Caco-2 (cell line): ENCODE measurements at places on chromosomes 3 and 15. TPM values are rescaled to one million over a fixed set of nuclear protein-coding genes. Genes with fewer than 3 reads are reported as not detected.
A peak's percentile ranks its signal among the peaks of the same experiment; 100 is the strongest.

DNA sequence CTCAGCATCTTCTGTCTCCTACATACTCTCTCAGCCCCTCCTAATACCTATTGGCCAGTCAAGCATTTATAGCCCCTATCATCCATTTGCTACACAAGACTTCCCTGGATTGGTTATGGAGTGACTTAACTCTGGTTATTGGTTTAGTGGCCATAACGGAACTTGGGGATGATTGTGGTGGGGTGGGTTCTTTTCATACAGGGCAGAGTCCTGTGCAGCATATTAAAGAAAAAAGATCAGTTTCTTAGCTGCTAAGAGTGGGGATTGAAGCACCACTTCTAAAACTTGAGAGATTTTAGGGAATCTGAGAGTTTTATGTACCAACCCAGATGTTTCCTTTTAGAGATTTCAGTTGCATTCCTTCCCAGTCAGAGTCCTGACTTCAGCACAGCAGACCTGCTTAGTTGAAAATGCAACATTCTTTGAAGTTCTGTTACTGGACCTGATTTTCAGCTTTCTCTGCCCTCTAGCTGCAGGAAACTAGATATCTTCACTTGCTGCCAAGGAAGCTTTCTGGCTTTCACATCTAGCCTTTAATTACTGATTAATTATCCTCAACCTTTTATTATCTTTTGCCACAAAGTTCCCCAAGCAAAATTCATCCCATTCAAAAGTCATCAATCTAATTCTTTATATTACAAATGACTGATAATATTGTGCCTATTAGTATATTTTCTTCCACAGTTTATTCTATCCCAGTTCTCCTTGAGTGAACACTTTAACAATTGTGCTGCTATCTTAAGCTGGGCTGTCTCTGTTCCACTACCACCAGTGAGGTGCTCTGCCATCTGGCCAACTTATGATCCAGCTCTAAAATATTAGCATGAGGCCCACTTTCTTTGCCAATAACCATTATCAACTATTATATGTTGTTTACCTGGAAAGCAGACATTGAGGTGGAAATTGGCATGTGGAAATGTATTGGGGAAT lies 906.0 kb upstream of the ALCAM start:
- DNase-seq = peak; percentile 3

DNA sequence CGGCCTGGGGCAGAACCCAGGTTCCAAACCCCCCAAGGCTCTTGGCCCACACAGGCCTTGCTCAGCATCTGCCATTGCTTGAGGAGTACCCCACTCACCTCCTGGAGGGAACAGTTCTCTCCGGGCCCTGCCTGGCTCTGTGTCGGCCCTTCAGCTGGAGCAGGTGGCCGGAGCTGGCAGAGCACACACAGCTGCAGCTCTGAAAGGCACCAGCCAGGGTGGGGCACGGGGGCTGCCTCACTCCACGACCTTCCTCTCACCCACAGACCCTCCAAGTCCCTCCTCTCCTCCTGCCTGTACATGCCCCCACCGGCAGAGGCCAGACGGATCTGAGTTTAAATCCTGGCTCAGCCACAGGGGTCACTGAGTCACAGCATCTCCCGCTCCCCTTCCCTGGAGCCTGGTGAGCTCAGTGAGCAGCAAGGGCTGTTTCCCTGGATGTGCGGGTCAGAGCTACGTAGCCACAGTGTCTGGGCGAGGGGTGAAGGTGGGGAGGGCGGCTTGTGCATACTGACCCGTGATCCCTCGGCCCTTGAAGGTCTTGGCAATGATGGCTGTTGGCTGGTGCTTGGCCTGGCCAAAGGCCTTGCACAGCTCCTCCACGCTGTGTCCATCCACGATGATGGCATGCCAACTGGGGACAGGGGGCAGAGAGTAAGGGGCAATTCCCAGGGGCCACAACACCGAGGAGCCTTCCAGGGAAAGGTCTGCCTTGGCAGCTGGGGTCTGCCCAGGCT lies 23.0 kb downstream of the TKT start:
- DNase-seq = no peak

DNA sequence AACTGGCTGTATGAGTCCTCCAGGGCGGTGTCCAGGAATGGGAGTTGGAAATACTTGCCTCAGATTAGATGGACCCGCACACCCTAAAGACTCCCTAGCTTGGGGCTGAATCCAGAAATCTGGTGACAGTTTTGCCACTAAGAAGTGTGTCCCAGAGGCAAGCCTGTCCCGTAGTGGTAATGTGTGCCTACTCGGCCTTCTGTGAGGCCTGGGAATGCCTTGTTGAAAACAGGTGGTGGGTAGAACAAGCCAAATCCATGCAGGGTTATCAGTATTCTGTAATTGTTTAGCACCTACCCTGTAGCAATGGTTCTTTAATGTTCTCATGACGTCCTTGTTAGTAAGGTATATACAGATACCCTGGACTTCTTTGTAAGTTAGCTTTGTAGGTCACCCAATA lies 1.6 kb downstream of the C3orf52 start:
- no peak for DNase-seq

- no peak for DNase-seq
Measured at GRCh38 chr3:136893848-136894443, 31.9 kb downstream of the NCK1 start.

- DNase-seq = no peak
Measured at GRCh38 chr3:22170370-22170769, 419.4 kb upstream of the ZNF385D start.

GRCh38 chr15:43429687-43430086 lies 58.8 kb downstream of the TUBGCP4 start:
- no peak for DNase-seq

GRCh38 chr3:129651435-129652202 lies 45.1 kb upstream of the PLXND1 start:
- no peak for DNase-seq

DNA sequence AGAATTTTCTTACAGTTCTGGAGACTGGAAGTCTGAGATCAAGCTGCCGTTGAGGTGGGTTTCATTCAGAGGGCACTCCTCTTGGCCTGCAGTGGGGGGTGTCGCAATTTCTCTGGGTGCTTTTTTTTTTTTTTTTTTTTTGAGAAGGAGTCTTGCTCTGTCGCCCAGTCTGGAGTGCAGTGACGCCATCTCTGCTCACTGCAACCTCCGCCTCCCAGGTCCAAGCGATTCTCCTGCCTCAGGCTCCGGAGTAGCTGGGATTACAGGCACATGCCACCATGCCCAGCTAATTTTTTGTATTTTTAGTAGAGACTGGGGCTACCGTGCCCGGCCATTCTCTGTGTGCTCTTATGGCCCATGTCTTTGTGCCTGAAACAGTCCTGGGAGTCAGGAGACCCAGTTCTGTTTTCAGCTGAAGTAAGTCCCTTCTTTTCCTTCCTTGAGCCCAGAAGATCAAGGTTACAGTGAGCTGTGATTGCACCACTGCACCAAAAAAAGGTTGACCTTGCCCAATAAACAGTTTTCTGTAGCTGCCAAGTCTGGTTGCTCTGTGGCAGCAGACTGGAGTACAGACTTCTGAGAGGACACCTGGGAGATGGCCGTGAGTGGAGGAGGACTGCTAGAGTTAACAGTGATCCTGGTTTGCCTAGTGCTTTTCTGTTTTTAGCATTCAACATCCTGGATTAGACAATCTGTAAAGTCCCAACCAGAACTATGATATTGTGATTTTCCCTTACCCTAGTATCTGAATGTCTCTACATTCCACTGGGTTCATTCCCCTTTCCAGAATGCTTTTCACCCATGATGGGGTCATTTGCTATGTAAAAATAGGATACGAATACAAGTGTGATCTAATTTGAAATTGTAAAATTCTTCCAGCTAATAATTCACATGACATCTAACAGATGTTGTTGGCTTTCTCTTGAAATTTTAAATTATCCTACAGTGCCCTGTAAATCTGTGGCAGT lies 76.6 kb upstream of the RNF7 start:
- no peak for DNase-seq

- DNase-seq = no peak
Measured at GRCh38 chr3:195003006-195003892, 267.7 kb downstream of the XXYLT1 start.

DNA sequence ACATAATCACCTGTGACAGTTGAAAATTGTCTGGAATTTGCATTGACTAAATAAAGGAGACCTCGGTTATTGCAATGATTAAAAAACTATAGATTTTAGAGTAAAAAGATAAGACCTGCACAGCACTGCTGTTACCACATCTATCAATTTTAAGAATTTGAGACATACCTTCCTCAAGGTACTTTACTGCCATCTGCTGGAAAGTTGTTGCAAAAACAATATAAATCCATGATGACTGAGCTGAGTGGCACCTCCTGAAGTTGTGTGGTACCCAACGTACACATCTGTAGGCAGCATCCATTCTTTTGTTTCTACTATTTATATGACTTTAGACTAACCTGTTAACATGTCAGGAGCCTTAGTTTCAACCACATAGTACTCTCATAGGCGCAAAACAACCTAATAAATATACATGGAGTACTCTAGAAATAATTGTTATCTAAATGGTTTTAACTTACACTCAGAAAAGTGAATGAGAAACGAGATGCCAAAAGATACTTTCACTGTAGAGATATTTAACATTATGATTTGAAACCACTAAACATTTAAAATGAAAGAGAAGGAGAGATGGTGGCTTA lies 106.7 kb downstream of the GHSR start:
- no peak for DNase-seq

DNA sequence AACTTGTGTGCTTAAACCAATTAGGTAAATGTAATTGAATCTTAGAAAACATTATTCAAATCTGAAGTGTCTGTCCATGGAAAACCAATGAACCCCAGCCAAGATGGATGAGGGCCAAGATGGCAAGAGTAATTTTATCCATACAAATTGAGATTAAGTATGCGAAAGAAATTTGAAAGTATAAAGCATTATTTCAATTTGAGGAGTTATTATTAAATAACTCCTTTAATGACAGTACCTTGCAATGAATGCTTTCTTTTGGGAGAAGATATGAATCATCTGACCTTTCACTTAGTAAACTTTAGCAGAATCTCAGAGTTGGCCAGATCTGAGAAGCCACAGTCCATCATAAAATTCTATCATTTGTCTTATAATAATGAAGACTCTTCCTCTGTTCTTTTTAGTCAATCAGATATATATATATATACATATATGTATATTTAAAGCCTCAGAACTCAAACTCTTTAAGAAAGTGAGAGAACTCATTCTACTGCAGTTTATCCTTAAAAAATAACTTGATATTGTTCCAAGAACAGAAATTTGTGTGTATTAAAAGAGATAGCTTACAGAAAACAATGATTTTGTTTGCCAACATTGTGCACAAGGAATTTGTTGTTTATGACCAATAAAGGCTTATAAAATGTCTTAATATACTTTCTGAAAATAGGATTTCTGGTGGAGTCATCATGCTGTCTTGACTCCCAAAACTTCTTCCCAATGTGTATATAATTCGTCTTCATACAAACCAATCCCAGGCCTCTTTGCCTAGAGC lies 434.8 kb upstream of the THBS1 start:
- no peak for DNase-seq

DNA sequence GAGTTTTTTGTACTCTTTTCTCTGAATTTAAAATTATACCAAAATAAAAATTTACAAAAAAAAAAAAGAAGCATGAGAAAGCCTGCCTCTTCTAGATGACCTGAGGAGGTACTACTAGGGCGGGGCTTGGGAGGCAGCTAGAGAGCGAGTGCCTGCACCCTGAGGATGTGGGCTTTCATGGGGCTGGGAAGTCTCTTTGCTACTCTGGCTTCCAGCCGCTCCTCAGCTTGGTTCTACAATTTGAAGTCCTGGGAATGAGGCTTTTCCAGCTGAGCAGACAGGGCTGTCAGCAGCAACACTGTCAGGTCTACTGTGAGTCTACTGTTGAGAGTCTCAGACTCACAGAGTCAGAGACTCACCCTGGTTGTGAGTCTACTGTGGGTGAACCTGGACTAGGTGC lies 8.2 kb upstream of the PSTPIP1 start:
- no peak for DNase-seq

GRCh38 chr3:157089455-157090221 lies 70.3 kb downstream of the CCNL1 start:
- DNase-seq = peak; percentile 39

GRCh38 chr3:89173546-89173945 lies 66.1 kb downstream of the EPHA3 start:
- DNase-seq = no peak

DNA sequence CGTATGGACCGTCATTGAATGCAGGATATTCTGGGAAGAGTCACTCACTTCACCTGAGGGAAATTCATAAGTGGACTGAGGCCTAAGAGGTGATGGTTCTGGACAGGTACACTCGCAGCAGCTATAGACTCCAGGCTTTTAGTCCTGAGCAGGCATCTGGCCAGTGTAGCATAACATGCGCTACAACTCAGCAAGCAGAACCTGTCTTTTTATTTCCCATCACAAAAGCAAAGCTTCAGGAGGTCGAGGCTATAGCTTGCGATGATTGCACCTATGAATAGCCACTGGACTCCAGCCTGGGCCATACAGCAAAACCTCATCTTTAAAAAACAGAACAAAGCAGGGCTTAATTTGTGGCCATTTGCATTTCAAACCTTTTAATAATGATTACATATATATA lies 185.8 kb downstream of the KCNH8 start:
- no peak for DNase-seq

DNA sequence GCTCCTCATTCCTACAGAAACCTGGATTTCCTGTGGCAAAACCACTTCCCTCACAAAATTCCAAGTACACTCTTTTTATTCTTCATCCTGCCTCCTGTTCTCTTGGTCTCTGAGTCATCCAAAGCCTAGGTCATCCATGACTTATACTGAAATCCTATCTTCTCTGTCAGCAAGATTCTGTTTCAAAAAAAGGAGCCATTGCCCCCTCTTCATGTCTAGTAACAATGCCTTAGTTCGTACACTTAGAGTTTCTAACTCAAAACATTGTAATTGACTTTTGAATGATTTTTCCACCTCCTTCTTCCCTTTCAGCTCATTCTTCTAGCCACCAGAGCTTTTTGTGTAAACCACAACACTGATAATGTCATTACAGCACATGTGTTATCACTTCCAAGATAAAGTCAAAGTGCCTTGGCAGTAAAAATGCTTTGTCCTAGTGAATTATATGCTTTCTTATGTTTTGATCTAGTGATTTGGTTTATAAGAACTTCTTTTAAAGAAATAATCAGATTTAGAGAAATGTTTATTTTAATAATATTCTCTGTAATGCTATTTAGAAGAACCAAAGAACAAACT lies 256.5 kb upstream of the NECTIN3 start:
- no peak for DNase-seq

GRCh38 chr3:173617490-173617889 lies 219.9 kb downstream of the NLGN1 start:
- no peak for DNase-seq

UQCC5 gene
- 35.0 and 38.6 TPM in 2 replicates for total RNA-seq

SLC30A4 gene
- total RNA-seq = 0.61 and 1.2 TPM in 2 replicates

TRPM1 gene
- not detected in 2 replicates for total RNA-seq

MB21D2 gene
- 10.6 and 11.0 TPM in 2 replicates for total RNA-seq

PLCB2 gene
- total RNA-seq = 4.0 and 4.7 TPM in 2 replicates

OXSR1 gene
- total RNA-seq = 39.2 and 39.3 TPM in 2 replicates

KCNAB1 gene
- total RNA-seq = 0.14 and 0.44 TPM in 2 replicates

ROBO2 gene
- 0.09 and 0.16 TPM in 2 replicates for total RNA-seq

FETUB gene
- total RNA-seq = 0.30 TPM in 1 of 2 replicates, not detected in the other

STRA6 gene
- total RNA-seq = 2.1 and 3.1 TPM in 2 replicates

IMP3 gene
- 58.4 and 60.4 TPM in 2 replicates for total RNA-seq

C3orf22 gene
- total RNA-seq = not detected in 2 replicates

ALG1L2 gene
- total RNA-seq = 1.0 and 1.6 TPM in 2 replicates

IL5RA gene
- 0.09 and 0.23 TPM in 2 replicates for total RNA-seq
